ENCODE measurements at places on chromosomes 7 and 10.

DNA sequence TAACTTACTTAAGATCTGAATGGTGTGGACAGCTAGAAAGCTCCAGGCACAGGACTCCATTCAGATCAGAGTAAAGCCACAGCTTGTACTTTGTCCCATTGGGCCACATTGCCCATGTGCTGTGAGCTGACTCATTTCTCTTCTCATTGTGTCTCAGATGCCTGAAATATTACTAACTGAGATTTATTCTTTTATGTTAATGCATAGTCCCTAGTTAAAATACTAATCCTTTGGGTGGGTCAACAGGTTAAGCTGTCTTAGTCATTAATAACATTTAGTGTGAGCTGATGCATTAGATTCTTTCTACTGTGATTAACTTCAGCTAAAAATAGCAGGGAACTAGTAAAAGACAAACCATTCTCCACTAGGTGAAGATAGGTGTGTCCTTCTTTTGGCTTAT, 104.7 kb upstream of the ARMC3 start:
- DNase-seq = peak; percentile 79

- no peak for DNase-seq
Observed at GRCh38 chr10:128744811-128745305, 618.6 kb upstream of the MKI67 start.

GRCh38 chr10:5071411-5072198, 22.6 kb upstream of the AKR1C3 start:
- DNase-seq = peak; percentile 91

GRCh38 chr7:24478137-24478655, 95.1 kb upstream of the PALS2 start:
- no peak for DNase-seq

GRCh38 chr7:31545549-31545948, 31.7 kb downstream of the ITPRID1 start:
- DNase-seq = no peak

GRCh38 chr7:39084349-39084748, 106.6 kb downstream of the POU6F2 start:
- no peak for DNase-seq

Measured in LoVo (cell line).